ENCODE measurements at places on chromosomes 13 and 19.

DNA sequence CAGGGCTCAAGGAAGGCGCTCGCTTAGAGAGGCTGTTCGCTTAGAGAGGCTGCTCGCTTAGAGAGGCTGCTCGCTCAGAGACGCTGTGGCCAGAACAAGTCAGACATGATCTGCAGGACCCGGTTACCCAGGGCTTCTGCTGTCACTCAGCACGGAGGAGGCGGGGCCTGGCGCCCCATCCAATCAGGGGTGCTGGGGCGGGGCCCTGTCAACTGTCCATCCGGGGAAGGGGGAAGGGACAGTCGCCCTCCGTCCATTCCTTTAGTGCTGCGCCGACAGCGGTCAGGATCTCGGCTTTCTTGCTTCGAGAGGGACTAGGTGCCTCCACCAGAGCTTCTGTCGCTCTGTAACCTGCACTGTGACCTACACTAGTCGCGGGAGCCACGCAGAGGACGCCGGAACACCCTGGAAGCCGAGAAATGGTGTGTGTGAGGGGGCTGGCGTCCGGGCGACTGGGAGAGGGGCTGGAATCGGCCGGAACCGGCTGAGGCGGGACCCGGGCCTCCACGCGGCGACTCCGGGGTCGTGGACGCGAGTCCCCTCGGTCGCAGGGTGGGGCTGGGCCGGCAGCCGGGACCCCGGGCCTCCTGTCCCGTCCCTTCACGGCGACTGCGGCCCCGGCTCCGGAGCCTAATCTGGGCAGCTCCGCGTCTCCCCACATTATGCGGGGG, at the start of gene ZNF440:
TSS of gene ZNF440 (plus strand) at position 245 of the 671 bp plus-strand sequence. CDS start at position 420, 175 bp downstream.
- DNase-seq, result peak; percentile 97

DNA sequence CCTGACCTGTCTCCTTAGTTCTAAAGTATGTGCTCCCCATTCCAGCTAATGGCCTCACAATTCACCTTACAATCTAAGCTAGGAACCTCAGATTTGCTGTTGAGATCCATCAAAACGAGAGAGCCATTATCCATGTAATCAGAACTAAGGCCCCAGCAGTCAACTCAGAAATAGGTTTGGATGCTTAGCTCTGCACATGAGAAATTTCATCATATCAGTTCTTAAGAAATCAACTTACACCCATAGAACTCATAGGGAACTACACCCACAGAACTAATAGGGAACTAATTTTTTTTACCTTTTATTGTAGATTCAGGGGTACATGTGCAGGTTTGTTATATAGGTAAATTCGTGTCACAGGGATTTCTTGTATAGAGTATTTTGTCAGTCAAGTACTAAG, 28.7 kb downstream of the CYSLTR2 start:
- DNase-seq, result no peak

- DNase-seq, result no peak
These were observed 18.4 kb upstream of the FEM1A start for GRCh38 chr19:4773047-4773640.

DNA sequence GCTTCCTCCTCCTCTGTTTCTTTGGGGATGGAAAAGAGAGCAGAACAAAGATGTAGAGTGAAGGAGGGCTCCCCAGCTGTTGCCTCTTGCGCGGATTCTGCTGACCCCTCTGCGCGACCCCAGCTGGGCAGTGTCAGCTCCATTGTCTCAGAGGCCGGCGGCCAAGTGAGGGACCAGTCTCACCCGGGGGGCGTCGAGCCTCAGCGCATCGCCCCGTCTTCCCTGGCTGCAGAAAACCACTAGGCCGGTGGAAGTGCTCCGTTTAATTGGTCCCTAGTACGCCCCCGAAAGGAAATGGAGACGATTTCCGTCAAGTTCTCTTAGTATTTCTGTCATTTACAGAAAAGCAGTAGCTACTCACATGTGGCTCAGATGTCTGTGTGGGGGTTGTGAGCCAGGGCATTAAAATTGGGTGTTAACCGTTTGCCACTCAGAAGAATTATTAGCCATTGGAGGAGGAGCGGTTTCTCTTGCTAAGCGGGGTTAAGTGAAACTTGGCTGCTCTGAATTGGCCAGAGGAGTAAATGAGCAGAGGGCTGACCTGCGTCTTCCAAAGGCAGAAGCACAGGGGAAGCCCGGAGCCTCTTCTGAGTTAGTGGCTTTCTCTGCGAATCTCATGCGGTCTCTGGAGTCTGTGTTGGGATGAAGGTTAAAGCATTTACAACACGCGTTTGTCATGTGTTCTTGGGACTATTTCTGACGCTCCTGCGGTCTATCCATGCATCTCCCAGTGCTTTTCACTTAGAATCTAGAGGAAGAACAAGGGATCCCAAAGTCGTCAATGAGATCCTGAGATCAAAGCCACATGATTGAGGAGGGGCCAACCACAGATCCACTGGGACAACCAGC, 132.8 kb upstream of the MYO16 start:
- no peak for DNase-seq

DNA sequence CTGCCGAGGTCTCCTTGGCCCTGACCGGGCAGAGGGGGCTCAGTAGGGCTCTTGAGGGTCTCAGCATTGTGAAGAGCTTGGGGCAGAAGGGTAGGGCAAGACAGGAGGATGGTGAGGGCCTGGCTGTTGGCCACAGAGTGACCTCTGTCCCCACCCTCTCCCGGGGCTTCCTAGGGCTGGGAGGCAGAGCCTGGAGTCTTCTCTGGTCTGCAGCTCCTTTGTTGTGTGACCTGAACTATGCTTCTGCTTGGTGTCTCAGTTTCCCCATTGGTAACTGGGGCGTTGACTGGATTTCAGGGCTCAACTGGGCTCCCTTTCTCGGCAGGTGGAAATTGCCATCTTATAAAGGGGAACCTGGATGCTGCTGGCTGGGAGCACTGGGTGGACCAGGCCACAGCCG, 30.1 kb upstream of the PEPD start:
- no peak for DNase-seq

- no peak for DNase-seq
These were observed 18.0 kb downstream of the SLC5A5 start for GRCh38 chr19:17889609-17890214.

DNA sequence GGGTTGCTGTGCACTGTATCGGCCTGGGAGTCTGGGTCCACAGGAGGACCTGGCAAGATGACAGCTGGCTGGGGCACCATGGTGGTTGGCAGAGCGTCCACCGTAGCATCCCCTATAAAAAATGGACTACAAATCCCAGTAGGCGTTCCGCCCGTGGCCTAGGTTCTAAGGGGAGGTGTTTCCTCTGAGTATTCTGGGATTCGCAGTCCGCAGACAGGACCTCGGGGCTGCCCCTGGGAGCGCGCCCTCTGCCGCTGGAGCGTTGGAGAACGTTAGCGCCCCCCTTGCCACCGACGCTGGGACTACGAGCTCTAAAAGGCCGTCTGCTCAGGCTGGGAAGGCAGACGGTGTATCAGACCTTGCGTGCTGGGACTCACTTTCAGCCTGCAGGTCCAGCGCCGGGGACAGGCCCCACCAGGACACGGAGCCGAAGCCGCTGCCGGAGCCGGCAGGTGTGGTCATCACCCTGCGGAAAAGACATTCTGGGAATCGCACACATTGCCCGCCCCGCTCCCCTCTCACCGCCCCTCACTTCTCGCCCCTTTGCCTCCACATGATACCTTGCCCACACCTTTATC, 372 bp downstream of the DNAAF3 start:
- DNase-seq, result peak; percentile 24

GRCh38 chr19:46126086-46126580, 1.6 kb upstream of the IGFL3 start:
- no peak for DNase-seq

DNA sequence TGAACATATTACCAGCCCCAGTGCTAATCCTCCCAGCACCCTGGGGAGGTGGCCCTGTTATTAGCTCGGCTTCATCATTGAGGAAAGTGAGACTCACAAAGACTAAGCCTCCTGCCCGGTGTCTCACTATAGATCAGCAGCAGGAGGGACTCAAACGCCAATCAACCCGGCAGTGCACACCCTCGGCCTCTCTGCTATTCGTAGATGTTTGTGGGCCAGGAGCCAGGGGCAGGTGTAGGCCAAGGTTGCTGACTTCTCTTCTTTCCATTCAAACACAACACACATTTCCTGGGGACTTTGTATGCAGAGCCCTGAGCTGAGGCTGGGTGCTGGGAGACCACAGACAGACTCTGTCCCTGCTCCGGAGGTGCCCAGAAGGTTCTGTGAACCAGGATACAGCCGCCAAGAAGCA, 9.4 kb upstream of the SBK3 start:
- DNase-seq, result no peak

DNA sequence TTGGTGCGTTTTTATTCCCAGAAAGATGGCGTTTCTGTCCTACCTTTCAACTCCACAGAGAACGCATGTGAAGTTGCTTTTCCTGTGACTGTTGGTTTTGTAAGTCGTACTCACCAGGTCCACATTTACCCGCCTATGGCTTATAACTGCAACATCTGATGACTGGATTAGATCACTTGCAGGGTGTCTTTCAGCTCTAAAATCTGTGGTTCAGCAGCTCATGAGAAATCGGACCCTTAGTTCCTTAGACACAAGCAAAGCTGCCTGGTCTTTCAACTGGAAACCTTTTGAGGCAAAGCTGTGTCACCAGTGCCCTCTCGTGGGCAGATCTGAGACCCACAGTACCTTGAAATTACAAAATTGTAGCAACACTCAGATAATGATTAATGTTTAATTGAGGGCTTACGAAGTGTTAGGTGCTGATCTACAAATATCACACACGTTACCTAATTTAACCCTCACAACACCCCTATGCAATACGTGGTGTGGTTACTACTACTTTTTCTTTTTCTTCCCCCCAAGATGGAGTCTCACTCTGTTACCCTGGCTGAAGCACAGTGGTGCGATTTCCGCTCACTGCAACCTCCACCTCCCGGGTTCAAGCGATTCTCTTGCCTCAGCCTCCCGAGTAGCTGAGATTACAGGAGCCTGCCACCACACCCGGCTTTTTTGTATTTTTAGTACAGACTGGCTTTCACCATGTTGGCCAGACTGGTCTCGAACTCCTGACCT, 65.4 kb downstream of the RUBCNL start:
- DNase-seq, result peak; percentile 63

- DNase-seq, result no peak
These were observed 126.6 kb upstream of the UFM1 start for GRCh38 chr13:38223089-38223488.

DNA sequence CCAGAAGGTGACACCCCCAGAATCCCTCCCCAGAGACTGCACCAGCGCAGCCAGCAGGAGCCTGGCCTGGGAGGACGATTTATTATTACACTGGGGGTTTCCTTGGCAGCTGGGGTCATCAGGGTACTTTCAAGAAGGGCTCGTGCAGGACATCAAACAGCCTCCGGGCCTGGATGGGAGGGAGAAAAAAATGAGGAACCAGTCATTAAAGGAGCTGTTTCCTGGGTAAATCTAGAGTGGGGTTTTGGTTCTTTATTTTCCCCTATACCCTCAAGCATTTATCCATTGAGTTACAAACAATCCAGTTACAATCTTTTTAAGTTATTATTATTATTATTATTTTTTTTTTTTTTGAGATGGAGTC, 3.1 kb downstream of the POLR1G start:
- DNase-seq, result no peak

DNA sequence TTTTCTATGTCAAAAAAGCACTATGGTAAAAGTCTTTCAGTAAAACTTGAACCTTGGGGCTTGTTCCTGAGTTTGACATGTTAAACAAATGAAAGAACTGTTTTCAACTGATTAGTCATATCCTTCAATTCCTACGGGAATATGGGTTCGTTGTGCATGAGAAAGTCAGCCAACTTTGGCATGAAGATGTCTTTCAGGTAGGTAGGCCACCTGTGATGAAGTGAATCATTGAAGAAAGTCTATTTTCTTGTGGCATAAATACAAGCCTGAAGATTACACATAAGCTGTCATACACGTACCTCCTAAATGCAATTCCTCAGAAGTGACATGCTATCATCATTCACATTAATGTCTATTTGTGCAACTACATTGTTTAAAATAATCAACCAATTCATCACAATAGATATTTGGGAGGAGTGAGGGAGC, 513.0 kb downstream of the IRS2 start:
- DNase-seq, result no peak

- no peak for DNase-seq
These were observed 397.1 kb downstream of the SLITRK5 start for GRCh38 chr13:88068316-88068715.

GRCh38 chr13:23754997-23755396, 134.2 kb downstream of the MIPEP start:
- no peak for DNase-seq

DNA sequence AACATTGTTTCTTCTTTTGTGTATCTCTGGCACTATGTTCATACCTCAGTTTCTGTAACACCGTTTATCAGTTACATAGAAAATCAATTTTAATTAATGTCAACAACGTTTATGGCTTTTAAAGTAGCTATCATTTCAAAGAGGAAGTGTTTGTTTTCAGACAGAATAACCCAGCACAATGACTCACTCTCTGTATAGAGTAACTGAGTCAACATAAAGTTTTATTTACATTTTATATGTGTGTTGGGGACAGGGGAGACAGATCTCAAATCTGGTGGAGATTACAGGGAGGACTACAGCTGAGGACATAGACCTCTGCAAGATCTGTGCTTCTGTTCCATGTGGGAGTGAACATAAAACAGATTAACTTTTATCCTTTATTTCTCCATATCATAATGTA, 2590.1 kb downstream of the PCDH9 start:
- DNase-seq, result no peak

DNA sequence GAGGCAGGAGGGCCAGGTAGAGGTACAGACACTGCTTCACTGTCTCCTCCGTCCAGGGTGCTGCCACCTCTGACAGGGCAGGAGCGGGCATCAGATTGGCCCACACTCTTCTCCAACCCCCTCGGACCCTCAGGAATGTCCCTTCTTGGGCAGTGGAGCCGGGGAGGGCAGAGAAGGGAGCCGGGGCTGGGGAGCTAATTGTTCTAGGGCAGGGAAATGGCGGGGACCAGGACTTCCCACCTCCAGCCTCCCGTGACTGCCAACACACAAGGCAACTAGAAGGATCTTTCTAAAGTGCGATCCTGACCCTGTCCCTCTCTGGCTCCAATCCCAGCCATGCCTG, 10.1 kb upstream of the RSPH6A start:
- DNase-seq, result no peak

DNA sequence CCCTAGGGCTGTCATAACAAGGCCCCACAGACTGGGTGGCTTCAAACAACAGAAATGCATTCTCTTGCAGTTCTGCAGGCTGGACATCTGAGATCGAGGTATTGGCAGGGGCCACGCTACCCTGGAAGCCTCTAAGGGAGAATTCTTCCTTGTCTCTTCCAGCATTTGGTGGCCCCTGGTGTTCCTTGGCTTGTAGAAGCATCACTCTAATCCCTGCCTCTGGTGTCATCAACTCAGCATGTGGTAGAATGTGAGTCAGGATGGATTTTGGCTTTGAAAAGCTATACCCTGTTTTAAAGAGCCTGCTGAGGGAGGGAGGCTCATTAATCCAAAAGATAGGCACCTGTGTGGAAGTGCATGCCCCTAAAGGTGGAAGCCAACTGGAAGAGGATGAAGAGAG, 7.9 kb upstream of the GGACT start:
- no peak for DNase-seq
